ENCODE measurements at places on chromosomes 4 and X. TPM values are rescaled to one million over a fixed set of nuclear protein-coding genes. Genes with fewer than 3 reads are reported as not detected.

DNA sequence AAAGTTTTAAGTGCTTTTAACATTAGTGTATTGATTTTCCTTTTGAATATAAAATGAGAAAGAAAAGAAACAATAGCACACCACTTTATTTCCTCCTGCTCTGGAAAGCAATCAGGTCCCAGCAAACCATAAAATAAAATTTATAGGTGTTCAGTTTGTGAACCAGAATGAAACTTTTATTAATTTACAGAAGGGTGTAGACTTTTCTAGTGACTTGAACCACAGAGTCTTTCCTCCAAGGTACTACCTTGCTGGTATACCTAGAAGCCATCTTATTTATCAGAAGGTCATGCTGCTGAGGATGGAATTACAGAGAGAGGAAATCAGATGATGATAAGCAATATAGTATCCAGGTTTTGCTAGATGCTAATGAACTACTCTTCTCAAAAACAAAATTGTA, 27.6 kb upstream of the RPS6KA3 start:
- no peak for DNase-seq

DNA sequence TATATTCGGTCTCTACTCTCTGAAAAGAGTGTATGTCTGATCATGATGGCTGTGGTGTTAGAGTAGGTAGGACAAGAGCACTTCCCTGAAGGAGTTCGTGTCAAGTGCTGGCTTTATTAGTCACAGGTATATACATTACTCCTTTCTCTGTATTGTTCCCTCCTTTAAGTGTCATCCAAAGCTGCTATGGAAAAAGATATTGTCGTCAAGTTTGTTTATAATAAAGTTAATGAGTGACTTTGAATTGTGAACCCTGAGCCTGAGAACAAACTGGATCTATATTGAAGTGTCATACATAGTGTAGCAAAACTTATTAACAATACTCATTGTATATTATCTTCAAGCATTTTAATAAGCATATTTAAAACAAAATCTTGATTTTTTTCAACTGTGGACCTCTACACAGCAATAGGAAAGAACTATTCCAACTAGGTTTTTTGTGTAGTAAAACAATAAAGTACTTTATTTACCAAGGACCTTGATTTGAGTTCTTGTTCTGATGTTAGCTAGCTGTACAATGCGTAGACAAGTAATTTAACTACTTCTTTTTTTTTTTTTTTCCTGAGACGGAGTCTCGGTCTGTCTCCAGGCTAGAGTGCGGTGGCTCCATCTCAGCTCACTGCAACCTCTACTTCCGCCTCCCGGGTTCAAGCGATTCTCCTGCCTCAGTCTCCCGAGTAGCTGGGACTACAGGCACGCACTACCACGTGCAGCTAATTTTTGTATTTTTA, 177.7 kb downstream of the RAPGEF2 start:
- DNase-seq, result no peak

DNA sequence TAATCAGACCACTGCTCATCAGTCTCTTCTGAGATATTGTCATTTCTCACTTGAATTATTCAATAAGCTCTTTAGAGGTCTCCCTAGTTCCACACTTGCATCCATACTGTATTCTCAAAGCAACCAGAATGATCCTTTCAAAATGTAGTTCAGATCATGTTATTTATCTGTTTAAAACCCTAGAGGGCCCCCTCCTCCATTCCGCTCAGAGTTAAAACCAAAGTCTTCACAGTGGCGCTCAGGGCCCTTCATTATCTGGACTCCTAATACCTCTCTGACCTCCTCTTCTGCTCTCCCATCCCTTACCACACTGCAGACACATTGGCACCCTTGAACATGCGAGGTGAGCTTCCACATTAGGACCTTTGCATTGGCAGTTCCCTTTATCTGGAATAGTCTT, 32.7 kb upstream of the HPGDS start:
- no peak for DNase-seq

- DNase-seq, result no peak
These were observed 5.4 kb upstream of the CCDC120 start for GRCh38 chrX:49053223-49054072.

DNA sequence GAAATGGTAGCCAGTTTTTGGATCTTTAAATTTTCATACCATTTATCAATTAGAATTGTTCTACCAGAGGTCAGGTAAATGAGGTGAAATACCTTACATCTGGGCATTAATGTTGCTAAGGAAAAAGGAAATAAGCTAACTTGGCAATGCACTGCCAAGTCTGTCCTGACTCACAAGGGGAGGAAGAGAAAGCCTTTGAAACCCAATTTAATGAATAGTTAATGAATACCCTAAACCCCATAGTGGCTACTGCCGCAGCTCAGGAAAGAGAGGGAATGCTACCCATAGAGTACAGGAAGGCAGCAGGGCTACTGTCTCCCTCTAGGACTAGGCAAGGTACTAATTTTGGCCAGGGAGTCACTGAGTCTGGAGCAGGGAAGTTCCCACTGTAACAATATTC, 16.8 kb upstream of the DHX15 start:
- no peak for DNase-seq

DNA sequence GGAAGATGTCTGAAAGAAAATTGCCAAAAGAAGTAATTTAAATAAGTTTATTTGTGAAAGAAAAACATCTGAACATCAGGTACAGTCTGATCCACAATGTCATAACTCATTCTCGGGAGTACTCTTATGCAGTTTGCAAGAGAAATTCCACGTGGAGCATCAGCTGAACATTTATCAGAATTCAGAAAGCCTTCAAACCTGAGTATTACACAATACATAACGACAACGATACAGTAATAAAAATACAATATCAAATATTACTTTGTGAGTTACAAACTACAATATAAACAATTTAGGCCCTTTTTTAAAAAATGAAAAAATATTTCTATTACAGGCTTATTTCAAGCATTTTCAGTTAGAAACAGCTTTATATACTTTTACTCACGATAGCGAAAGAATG, 116.4 kb downstream of the RAB28 start:
- DNase-seq, result no peak

DNA sequence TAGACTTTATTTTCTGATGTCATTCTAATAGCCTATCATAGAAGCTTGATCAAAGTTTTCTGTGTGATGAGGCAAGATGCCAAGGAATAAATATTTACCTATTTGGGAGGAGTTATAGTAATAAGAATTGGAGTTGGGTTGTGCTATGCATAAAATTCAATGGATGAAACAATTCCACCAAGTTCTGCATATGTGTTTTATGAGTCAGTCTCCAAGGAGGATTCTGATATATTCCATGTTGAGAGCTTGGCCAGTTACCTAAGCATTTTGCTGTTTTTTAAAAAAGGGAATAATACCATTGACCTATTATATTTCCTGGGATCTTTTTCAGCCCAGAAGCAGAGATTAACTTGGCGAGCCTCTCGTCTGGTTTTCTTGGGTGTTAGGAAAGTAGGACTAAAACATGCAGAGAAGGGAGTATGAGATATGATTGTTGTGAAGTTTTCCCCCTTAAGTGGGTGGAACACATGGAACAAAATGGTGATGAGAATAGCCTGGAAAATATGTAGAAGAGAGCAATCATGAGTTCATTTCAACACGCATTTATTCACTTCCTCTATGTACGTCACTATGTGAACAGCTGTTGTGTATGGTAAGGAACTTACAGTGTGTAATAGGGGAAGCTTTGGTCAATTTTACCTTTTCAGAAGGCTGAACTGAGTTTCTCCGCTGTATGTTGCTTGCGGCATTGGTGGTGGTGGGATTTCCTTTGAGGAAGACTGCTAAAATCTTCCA, 39.2 kb downstream of the POLA1 start:
- no peak for DNase-seq

- peak; percentile 21 for DNase-seq
These were observed 39.2 kb upstream of the ASMTL start for GRCh38 chrX:1491851-1492349.

GRCh38 chr4:143251779-143252178, 67.1 kb downstream of the USP38 start:
- no peak for DNase-seq

The CLDN34 gene
- total RNA-seq, result not detected

The CTAG1B gene
- not detected for total RNA-seq
